ENCODE measurements at places on chromosomes 1 and 21.

DNA sequence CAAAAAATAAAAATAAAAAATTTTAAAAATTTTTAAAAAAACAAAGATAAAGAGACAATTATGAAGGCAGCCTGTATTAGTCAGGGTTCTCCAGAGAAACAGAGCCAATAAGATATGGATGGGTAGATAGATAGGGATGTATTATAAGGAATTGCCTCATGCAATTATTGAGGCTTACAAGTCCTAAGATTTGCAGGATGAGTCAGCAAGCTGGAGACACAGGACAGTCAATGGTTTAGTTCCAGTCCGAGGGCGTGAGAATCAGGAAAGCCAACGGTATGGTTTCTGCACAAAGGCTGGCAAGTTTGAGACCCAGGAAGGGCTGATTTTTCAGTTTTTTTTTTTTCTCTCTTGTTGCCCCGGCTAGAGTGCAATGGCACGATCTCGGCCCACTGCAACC lies 24.1 kb upstream of the EIF4G3 start:
- no peak for DNase-seq

DNA sequence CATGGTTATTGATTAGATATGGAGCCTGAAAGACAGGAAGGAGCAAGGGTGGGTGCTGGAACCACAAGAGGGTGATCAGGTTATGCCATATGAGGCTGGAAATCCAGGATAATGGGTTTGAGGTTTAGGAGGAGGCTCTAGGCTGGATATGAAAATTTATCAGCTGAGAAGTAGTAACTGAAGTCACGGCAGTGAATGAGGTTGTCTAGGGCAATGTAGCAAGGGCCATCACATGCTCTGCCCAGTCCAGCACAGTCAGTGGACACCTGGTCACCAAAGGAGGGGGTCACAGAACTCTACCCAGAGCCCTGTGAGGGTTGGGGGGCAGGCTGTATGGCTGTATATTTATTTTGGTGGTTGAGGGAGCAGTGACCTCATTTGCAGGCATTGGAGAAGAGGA lies 10.5 kb upstream of the TMEM61 start:
- no peak for DNase-seq

GRCh38 chr1:178037510-178038253 lies 56.2 kb upstream of the RASAL2 start:
- no peak for DNase-seq

GRCh38 chr21:34726627-34727337 lies 58.0 kb downstream of the CLIC6 start:
- DNase-seq: no peak

GRCh38 chr1:193283016-193283415 lies 96.6 kb upstream of the B3GALT2 start:
- no peak for DNase-seq

GRCh38 chr21:16372586-16372985 lies 642.8 kb downstream of the USP25 start:
- no peak for DNase-seq

Data from stimulated activated CD8-positive, alpha-beta memory T cell treated with anti-CD3 and anti-CD28 coated beads, Interleukin-7, amount 100 ng/mL, for 24 hours (primary cell).